Caco-2 (cell line): ENCODE measurements at places on chromosomes 7 and 10.

GRCh38 chr10:29873941-29874484, 185.4 kb downstream of the JCAD start:
- DNase-seq, result no peak

- DNase-seq, result no peak
Measured at GRCh38 chr10:114250236-114250635, 11.2 kb downstream of the VWA2 start.

DNA sequence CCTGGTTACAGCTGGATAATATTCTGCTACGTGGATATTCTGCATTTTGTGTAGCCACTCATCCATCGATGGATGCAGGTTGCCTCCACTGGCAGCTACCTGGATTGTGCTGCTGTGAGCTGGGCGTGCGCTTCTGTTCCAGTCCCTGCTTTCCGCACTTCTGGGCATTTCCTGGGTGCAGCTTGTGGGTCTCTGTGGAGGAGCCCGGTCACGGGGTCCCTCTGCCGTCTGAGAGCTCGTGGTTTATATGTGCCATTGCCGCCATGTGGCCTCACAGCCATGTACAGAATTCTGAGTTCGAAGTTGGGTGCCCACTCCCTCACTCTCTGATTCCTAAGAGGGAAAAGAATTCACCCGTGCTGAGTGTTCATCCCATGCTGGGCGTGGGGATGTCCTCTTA, 38.3 kb downstream of the JAKMIP3 start:
- no peak for DNase-seq

- no peak for DNase-seq
Measured at GRCh38 chr7:70383066-70383782, 748.7 kb upstream of the GALNT17 start.
